Astrocyte (in vitro differentiated cells and primary cell): ENCODE measurements at places on chromosomes 4 and X. TPM values are rescaled to one million over a fixed set of nuclear protein-coding genes. Genes with fewer than 3 reads are reported as not detected.

GRCh38 chrX:155896512-155896911, 15.4 kb downstream of the VAMP7 start:
- no peak for DNase-seq

- DNase-seq = no peak
These were observed 100.0 kb downstream of the SYNPO2 start for GRCh38 chr4:118988635-118988972.

DNA sequence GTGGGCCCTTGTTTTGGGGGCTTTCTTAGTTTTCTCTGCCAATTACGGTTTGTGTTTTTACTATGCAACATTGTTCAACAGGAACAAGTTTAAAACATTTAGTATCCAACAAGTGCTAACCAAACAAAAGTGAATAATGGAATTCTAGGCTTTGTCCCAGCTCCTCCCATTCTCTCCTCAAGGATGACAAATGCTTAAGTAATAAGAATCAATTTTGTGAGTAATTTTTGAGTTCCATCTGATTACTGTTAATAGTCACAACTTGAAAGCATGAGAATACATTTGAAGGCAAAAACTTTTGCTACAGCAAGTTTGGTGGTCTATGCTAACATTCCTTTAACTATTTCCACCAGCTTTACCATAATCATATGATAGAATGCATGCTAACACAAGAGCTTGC, 78.1 kb upstream of the HPGD start:
- DNase-seq = no peak

DNA sequence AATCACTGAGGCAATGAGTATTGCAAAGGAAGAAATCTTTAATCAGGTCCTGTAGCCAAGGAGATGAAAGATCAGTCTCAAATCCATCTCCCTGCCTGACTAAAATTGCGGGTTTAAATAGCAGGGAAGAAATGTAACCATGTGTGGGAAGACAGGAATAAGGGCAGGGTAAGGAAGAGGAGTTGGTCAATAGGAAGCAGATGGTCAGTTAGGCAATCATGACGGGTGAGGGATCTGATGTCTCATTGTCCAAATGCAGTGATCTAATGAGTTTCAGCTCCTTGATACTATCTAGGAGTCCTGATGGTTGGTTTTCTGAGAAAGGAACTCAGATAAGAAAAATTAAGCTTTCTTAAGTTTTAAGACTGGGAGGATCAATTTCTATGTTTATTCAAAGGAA, 200.8 kb downstream of the SPATA18 start:
- DNase-seq = no peak

- no peak for DNase-seq
These were observed 601.1 kb downstream of the ANKRD50 start for GRCh38 chr4:124111411-124111810.

DNA sequence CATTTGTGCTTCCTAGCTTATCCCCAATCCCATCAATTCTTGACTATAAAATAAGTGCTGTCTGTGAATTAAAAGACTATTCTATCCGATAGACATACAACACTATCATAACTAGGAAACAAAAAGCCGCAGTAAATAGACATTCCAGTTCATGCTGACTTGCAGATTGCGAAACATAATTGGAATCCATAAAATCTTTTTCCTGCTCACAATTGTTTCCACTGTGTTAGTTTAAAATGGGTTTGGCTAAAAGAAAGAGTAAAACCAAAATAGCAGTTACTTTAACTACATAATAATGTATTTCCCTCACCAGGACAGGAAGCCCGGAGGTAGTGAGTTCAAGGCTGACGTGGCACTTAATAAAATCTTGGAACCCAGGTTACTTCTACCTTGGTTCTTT, 17.2 kb downstream of the SMIM31 start:
- DNase-seq = no peak

- no peak for DNase-seq
These were observed 2.6 kb upstream of the WDR19 start for GRCh38 chr4:39179681-39180080.

DNA sequence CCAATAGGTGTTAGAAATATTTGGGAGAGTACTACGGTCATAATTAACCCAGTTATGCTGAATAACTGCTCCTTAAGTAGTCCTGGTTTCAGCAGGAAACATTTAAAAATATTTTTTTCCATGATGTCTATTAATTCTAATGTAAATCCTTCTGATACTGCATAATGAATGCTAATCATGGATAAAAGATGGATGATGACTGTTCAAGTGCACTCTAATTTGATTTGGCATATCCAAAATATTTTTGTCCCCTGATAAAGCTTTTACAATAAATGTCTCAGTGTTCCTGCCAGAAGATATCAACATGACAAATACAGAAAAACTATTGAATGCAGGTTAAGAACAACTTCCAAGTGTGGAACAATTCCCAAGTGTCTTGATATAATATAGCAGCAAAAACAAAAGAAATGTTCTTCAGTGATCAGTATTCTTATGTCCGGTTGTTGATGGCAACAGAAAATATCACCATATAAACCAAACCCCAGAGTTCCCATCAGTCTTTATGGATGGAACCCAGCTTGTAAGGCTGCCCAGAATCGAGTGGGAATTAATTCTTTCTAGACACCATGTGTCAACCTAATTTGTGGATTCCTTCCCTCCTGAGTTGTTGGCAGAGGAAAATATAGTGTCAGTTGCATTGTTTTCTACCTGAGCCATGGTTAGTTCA, 205.4 kb upstream of the GK2 start:
- no peak for DNase-seq

GRCh38 chrX:33053001-33053400, 158.3 kb downstream of the DMD start:
- no peak for DNase-seq

- no peak for DNase-seq
These were observed 208.5 kb downstream of the CAMK2D start for GRCh38 chr4:113553082-113553481.

- DNase-seq = peak; percentile 4
These were observed 50.9 kb downstream of the USP26 start for GRCh38 chrX:133045986-133046385.

GRCh38 chrX:86946569-86946968, 571.0 kb upstream of the KLHL4 start:
- no peak for DNase-seq

DNA sequence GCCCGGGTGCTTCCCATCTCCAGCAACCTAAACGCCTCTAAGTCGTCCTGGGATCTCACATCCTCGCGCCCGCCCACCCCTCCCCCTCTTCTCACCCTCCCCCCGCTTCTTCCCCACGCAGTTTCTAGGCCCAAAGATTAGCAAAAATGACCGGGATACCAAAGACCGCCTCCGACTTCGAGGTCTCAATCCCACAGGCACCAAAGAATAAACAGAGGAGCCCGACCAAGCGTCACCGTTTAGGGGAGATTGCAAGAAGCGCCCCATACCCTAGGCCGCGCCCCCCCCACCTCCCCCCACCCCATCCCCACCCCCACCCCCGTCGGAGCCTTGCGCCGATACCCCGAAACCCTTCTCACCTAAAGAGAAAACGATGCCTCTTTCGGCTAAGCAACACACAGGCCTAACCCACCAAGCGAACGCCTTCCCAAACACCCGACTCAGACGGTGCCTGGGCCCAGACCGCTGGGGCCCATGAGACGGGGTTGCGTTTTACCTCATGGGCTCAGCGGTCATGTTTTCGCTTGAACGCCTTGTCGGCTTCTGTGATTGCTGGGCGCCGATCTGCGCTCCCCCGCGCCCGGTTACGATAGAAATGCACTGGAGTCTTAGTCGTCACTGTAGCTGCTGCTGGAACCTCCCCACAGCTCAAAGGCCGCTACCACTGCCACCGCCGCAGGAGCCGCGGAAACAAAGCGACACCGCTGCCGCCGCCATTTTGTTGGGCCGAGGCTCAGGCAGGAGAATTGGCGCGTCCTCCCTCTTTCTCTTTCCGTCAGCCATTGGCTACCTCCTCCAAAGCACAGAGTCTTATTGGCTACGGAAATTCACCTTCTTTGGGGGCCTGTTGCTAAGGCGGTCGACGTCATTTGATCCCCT, at the start of gene ATRX:
TSS of gene ATRX (minus strand) at position 731 of the 879 bp plus-strand sequence. CDS start at position 516, 215 bp downstream.
- DNase-seq = peak; percentile 62

DNA sequence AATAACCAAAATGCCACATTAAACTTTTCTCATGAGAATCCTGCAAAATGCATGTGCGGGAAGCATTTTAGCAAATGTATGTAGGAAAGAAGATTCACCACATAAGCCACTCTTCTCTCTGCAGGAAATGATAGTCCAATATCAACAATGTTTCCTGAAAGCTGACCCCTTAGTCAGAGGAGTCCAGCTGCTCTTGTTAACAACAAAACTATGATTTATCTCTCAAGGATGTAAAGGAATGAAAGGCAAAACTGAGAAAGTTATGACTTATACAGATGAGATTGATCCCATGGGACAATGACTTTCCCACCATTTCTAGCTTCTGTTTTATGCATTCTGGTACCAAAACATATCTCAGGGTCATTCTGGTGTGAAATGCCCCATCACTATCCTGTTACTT, 125.0 kb upstream of the EDNRA start:
- peak; percentile 89 for DNase-seq

GRCh38 chrX:76428243-76429130, 977 bp downstream of the MAGEE1 start:
- DNase-seq = no peak

- peak; percentile 54 for DNase-seq
These were observed 8.0 kb downstream of the SLC9B1 start for GRCh38 chr4:103011378-103012025.

- DNase-seq = no peak
These were observed 10.4 kb downstream of the SMPX start for GRCh38 chrX:21747558-21747957.

DNA sequence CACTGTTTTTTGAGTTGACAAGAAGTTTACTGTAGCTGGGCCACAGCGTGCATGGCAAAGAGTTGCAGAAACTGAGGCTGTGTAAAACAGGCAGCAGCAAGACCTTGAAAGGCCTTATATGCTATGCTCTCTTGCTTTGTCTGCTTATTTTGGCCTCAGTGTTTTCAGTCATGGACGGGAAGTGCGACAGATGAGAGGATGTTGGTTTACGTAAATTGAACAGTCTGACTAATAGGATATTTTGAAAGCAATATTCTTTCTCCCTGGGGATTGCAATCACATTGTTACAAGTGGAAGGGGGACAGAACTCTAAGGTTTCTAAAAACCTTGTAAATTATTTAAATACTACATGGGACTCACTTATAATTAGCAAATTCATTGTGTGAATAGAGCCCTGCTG, 32.2 kb upstream of the MAGEA10 start:
- DNase-seq = no peak

DNA sequence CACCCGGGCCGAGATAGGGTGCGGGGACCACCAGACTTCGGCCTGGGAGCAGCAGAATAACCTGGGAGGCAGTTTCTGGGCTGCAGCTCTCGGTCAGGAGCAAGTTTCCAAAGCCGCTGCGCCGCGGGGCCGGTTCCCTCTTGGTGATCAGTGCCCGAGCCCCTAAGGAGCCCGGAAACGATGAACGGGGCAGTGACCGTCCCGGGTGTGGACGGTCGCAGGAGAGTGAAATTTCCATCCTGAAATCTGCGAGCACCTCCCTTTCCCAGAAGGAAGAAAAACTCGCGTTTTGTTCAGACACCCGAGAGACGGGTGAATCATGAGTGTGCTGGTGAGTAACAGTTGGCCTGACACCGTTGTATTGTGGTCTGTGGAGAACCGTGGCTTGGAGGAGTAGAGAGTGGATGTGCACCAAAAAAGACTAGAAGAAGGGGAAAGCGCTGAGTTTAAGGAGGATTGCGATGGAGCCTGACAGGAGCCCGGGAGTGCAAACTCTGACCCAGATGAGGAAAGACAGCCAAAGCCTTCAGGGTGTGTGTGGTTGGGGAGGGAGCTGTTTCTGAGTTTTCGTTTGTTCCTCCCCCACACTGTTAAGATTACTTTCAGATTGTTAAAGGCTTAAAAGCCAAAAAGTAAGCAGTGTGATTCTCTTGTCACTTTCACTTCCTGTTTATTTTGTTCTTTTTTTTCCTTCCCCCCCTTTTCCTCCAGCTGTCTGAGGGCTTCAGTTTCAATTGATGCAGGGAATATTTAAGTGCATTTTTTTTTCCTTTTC, 828 bp downstream of the MCUB start:
- peak; percentile 83 for DNase-seq

DNA sequence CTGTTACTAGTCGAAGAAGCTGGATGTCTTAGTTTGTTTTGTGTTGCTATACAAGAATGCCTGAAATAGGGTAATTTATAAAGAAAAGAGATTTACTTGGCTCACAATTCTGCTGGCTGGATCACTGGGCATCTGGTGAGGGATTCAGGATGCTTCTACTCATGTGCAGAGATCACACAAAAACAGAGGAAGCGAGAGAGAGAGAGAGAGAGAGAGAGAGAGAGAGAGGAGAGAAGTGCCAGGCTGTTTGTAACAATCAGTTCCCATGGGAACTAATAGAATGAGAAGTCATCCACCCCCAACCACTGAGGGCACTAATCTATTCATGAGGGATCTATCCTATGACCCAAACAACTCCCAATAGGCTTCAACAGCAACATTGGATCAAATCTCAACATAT, 66.2 kb upstream of the FAM9A start:
- DNase-seq = no peak

DNA sequence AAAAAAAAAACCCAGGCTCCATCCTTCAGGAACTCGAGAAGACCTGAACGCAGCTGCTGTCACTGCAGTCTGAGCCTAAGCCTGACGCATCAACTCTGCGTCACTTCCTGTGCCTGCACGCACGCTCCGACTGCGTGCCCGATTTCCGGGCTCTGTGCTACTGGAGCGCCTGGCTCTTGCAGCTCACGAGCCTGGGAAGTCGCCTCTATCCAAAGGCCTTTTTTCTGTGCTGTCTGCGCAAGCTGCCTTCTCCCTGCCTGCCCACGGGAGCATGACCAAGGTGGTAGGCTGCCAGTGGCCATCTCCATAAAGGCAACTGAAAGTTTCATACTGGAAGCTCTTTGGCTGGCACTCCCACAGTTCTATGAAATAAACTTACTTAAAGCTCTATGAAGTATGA, 9.9 kb upstream of the GASK1B start:
- no peak for DNase-seq

- DNase-seq = peak; percentile 96
These were observed 5.5 kb upstream of the SMIM20 start for GRCh38 chr4:25908491-25908901.

GRCh38 chr4:183962419-183962818, 57.3 kb downstream of the STOX2 start:
- no peak for DNase-seq

The ARMCX2 gene
- total RNA-seq = 96.5 and 112 TPM in 2 replicates

The GRPEL1 gene
- 48.3 and 55.8 TPM in 2 replicates for total RNA-seq

The NMU gene
- total RNA-seq = 0.61 TPM in 1 of 2 replicates, not detected in the other

The GPR119 gene
- total RNA-seq = not detected in 2 replicates

The HSFX3 gene
- total RNA-seq = not detected in 2 replicates

The TNIP3 gene
- 0.14 TPM in 1 of 2 replicates, not detected in the other for total RNA-seq

The MAGEA2B gene
- 1.2 and 2.9 TPM in 2 replicates for total RNA-seq

The FRG2 gene
- not detected in 2 replicates for total RNA-seq

The NLGN4X gene
- 11.3 and 11.5 TPM in 2 replicates for total RNA-seq

The ERVMER34-1 gene
- total RNA-seq = 0.29 and 0.32 TPM in 2 replicates

The FAT4 gene
- 7.4 and 8.0 TPM in 2 replicates for total RNA-seq
